ENCODE measurements at places on chromosomes 4 and X. TPM values are rescaled to one million over a fixed set of nuclear protein-coding genes. Genes with fewer than 3 reads are reported as not detected.

The GLRB gene
- 17.5 TPM for total RNA-seq

- DNase-seq: peak; percentile 30
These were observed 35.8 kb downstream of the AMELX start for GRCh38 chrX:11329021-11329420.

DNA sequence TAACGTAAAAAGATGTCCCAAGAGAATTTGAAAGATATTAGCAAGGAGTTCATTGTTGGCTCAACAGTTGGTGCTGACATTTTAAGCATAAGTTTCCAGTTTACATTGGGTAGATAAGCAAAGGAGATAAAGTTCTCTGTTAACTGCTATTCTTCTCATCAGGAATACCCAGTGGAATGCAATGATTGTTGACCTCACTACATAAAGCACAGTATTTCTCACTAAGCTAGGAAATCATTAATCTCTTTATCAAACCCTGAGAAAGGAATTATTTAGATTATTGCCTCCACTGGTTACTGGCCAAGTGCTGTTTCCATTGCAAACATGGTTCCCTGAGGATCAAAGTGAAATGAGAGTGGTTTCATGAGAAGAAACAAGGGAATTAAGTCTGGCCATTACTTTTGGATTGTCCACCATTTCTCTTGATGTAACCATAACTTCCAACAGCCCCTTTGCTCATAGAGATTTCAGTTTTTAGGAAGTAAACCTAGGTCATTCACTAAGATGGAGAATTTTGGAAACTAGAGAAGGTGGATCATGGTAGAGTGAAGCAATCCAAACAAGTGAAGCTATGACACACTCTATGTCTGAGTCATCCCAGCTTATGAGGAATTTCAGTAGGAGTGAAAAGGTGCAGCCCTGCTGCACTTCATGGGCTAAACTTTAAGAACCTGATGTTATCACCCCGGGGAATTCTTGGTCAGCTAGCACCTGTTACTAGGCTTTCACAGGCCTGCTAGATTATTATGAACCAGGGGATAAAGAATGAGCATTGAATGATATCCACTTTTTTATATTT, 163.4 kb downstream of the AREG start:
- no peak for DNase-seq

DNA sequence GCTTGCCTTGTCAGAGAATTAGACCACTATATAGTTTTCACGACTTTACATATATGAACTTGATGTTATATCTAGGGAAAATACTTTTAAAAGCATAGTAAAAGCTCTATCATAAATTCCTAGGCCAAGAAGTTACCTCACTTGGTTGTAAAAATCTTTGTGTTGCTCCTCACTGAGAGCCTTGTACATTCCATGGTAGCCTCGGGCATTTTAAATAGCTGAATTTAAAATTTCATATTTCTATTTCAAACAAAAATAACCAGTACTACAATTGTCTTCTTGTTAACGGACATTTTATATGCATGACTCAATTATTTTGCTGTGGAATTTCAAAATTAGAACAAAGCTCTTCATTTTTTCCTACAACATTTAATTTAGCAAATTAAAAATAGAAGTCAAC, 107.6 kb downstream of the MID1 start:
- DNase-seq: no peak

DNA sequence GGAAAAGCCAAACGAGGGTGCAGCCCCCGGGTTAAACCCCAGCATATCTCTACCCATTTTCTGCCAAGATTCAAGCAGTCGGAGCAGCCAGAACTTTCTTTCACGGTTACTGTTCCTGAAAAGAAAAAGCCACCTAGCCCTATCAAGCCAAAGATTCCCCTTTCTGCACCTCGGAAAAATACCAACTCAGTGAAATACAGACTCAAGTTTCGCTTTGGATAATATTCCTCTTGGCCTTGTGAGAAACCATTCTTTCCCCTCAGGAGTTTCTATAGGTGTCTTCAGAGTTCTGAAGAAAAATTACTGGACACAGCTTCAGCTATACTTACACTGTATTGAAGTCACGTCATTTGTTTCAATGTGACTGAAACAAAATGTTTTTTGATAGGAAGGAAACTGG, 20.0 kb downstream of the FGF5 start:
- DNase-seq: no peak

The POU4F2 gene
- total RNA-seq: not detected

The PNMA5 gene
- not detected for total RNA-seq

The SMR3B gene
- not detected for total RNA-seq

DNA sequence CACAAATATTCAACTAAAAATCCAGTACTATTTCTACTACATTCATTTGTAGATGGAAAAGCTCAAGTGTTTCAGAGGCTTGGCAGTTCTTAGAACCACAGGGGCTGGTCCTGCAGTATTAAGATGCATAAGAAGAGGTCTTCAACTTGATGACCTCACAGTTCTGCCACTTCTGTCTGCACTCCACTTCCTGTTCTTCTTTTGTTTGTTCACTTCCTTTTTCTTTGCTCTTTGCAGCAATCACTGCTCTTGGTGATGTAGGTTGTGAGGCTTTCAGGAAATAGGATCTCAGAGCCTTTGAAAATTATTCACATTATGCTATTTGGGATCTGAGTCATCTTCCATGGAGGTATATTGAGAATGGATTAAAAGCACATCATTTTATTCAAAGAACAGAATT, 602.0 kb upstream of the CPEB2 start:
- no peak for DNase-seq

DNA sequence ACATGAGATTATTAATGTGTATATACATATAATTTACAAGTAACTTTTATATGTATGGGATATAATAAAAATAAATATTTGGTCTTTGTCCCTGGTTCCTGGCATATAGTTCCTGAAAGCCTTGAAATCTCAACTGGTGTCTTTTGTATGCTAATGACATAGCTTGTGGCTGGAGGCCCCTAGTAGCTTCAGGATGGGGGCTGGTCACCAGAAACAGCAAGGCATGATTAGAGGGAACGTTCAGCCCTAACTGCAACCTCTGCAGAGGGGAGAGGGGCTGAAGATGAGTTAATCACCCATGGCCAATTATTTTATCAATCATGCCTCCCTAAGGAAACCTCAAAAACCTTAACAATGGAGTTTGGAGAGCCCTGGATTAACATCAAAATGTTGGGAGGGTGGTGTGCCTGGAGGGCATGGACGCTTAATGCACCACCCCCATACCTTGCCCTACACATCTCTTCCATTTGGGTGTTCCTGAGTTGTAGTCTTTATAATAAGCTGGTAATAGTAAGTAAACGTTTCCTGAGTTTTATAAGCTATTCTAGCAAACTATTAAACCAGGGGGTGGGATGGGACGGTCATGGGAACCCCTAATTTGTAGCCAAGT, 21.3 kb downstream of the PIN4 start:
- DNase-seq: peak; percentile 2

The PPBP gene
- not detected for total RNA-seq

The NLRP2B gene
- 0.14 TPM for total RNA-seq

- no peak for DNase-seq
These were observed 37.0 kb downstream of the SEPSECS start for GRCh38 chr4:25123236-25123635.

DNA sequence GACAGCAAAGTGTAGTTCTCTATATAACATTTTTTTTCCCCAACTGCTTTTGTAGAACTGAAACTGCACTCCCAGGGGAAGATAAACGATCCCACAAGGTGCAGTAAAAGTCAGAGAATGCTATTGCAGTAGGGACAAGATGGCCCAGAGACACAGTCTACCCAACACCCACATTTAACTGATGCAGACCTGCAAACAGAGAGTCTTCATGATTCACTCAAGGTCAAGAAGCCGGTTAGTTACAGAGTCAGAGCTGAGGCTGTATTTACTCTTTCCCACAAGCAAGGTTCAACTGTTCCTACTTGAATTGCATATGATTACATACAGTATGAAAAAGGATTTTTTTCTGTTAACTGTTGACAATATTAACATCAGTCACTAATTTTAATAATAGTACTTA, 654.6 kb downstream of the IL1RAPL1 start:
- DNase-seq: no peak

DNA sequence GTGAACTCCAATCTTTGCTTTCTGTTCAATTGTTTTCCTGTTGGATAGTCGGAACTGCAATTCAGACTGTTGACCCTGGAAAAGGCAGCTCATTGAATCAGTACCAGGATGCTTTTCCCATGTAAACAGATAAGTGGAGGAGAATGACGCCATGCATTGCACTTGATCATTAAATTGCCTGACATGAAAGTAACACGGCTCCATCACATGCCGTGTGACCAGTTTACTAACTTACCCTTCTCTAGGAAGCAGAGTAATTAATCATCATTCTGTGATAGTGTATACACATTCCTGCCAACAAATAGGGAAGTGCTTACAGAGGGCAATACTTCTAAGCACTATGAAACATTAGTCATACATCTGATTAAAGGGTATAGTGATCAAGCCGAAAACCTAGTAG, 101.4 kb downstream of the PPARGC1A start:
- no peak for DNase-seq

The MAP7D3 gene
- total RNA-seq: 17.2 TPM

DNA sequence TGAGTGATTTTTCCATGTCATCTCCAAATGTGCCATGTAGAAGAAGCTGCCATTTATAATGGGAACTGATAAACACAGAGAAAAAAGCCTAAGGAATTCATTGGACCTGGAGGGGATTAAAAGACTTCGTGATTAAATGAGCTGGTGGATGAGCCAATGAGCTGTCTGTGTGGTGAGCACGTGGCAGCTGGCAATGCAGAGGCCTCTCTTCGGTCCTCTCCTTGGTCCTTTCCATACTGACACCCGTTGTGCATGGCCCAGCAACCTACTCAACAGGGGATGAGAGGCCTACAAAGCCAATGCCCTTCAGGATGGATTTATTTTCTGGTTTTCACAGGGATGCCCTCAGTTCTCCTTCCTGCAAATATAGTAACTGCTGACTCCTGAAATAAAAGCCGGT, 87.7 kb upstream of the STS start:
- no peak for DNase-seq

DNA sequence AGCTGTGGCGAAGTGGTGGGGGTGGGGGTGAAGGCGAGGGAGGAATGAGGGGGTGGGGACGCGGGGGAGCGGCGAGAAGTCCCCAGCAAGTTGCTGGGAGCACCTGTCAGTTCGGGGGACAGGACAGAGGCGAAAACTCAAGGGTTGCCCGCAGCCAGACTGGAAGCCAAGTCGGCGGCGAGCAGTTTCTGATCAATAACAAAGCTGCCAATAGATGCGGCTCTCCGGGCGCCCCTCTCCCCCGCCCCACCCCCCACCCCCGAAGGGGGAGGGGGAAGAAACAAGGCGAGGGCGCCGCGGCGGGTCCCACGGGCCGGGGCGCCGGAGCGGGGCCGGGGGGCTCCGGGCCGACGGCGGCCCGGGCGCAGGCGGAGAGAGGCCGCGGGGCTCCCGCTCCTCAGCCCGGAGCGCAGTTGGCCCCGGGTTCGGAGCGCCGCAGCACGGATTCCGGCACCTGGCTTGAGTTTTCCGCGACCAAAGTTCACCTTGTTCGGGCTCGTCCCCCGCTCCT, 379 bp downstream of the PDGFC start:
- no peak for DNase-seq

The SH3D19 gene
- total RNA-seq: 67.3 TPM

- DNase-seq: peak; percentile 44
These were observed 15.6 kb upstream of the LAP3 start for GRCh38 chr4:17561195-17561909.

The XAGE1A gene
- not detected for total RNA-seq

The PPEF2 gene
- total RNA-seq: not detected

The MAGEA4 gene
- not detected for total RNA-seq

GRCh38 chrX:65866773-65867172, 173.1 kb downstream of the VSIG4 start:
- no peak for DNase-seq

GRCh38 chr4:114607056-114607455, 8.4 kb downstream of the UGT8 start:
- no peak for DNase-seq

DNA sequence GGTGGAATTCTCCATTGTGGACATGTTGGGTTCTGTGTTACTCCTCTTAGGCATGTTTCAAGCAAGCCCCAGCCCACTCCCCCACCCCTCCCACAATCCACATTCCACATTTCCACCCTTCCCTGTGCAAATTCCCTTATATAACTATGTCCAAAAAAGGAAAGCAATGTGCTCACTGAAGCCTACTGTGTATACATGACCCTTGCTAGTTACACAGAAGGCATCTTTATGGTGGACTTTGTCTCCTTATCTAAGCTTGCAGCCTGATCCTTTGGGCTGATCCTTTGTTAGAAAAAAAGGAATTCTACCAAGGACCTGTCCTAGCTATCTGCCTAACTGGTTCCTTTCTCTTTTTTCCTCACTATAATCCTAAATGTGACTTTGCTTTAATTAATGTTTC, 796.8 kb downstream of the NLGN4X start:
- DNase-seq: no peak

GRCh38 chr4:10354225-10354624, 103.0 kb downstream of the ZNF518B start:
- DNase-seq: no peak

- DNase-seq: peak; percentile 38
These were observed 6.3 kb downstream of the MXD4 start for GRCh38 chr4:2255501-2256155.

DNA sequence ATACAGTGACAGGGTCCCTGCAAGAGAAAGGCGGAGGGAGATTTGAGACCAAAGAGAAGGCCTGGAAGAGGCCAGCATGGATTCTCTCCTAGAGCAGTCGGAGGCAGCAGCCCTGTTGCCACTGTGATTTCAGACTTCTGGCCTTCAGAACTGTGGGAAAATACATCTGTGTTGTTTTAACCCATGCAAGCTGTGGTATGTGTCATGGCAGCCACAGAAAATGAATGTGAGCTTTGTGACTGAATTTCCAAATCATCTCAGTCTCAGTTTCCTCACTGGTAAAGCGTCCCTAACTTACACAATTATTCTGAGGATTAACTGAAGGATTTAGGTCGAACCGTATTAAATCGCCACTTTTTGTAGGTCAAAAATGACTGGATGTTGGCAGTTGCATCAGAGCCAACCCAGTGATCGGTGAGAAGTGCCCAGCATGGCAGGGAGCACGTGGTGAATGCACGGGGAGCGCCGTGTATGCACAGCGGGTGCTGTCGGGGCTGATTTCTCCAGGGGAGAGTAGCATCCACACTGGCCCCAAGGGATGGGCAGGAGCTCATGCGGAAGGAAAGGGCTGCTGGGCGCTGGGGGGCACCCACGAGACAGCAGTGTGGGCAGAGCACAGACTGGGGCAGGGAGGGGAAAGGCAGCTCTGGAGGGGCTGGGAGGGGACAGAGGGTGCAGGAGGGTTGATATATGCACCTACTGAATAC, 23.8 kb upstream of the NSG1 start:
- DNase-seq: no peak

The KLHL8 gene
- total RNA-seq: 17.3 TPM

DNA sequence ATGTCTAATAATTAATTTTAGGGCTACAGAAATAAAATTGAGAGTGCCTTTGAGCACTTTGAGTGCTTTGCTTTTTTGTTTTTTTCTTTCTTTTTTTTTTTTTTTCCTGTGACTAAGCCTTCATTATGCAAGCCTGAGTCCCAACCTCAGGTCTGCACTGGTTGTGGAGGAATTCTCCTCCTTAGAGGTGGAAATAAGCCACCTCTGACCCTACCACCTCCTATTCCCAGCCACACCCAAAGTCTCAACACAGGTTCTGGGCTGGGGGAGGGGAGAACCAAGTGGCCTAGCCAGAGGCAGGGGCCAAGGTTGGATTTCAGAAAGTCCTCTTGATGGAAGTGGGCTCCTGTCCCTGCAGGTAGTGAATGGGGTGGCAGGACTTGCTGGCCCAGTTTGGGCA, 180.2 kb downstream of the ARAP2 start:
- no peak for DNase-seq

The FANCB gene
- total RNA-seq: 6.8 TPM
